NCI-H187 treated with DMSO at 0.1 percent for 48 hours (cell line): ENCODE measurements at places on chromosomes 2 and 18.

GRCh38 chr18:22296304-22296703 lies 121.4 kb downstream of the CTAGE1 start:
- DNase-seq: no peak

DNA sequence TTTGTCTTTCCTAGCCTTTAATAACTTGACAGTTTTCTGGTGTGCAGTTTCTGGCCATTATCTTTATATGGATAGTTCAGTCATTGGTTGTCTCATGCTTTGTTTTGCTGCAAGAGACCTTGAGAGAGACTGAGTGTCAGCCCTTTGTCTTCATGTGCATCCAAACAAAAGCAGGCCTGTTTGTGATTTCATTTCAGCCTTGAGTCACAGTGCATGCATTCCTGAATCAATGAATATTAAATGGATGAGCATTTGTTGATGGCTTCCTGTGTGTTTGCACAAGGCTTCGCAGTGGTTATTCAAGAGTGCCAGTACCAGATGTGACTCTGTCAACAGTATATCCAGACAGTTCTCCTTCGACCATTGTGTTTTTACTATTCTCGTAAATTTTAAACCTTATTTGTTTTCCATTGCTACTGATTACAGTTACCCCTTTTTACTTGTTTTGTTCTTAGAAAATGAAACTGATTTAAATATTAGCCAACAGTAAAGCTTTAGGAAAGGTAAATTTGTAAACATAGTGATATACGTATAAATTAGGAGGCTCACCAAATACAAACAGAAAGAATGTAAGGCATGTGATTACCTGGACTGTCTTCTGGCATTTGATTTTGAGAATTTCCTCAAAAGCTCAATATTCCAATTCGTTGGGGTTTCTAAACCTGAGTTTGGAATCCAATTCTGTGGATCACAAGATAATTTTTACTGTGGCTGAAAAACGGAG lies 319.8 kb downstream of the CTNNA2 start:
- no peak for DNase-seq

DNA sequence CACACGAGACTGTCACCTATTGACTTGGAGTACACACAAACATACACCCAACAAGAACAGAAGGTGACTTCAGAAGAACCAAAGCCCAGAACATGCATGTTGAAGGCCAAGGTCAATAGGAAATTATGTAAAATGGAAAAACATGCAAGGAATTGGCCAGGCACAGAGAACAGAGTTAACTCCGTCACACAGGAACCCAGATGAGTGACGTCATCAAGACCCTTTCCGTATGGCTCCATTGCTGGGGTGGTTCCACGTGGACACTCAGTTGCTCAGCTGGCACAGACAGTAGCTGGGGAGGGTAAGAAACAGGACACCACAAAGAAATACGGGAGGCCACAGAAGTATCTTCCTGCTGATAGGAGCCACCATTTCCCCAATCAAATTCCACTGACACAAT lies 18.4 kb downstream of the SOX11 start:
- DNase-seq: no peak

GRCh38 chr2:102724016-102724490 lies 37.8 kb upstream of the TMEM182 start:
- DNase-seq: no peak

DNA sequence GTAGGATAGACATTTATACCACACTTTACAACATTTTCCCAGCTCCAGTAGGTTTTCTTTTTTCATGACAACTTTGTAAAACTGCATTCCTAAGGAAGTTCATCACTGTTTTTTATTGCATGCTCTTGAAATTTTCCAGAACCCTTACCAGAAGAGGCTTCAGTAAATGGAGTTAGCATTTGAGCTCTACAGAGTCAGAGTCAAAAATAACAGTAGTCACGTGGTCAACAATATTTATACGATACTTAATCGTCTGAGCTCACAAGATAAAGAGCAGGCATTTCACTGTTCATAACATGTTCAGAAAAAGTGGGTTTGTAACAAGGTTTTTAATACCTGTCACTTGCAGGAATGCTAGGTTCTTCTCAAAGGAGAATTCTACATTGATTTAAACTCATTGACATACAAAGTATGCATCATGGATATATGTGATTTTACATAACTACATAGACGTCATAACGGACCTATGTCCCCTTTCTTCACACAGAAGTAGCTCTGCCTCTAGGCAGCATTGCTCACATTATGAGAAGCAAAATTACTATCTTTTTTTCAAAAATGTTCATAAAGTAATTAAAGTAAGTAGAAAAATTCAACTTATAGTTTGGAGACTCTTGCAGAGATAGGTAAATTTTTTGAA lies 187.0 kb upstream of the COL3A1 start:
- DNase-seq: no peak

GRCh38 chr2:313991-314390 lies 26.1 kb upstream of the ALKAL2 start:
- DNase-seq: no peak
